ENCODE measurements at places on chromosomes 13 and 19.

DNA sequence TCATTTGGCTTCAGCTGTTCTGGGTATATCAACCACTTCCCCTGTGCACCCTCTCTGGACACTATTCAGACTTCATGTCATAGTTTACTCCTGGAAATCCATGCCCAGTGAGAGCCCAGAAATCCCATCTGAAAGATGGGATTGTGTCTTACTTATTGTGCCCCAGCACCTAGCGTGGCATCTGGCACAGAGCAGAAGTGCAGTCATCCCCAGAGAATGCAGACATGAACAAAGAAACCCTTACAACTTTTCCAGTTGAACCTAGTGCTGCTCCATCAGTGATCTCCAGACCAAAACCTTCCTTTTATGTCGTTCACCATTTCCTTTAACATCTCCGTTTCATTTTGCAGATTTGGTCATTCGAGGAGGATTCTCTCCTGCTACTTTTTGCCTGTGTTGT is 60.6 kb downstream of the MBNL2 start:
- no peak for DNase-seq

GRCh38 chr19:4183967-4184717 is 1.7 kb downstream of the ANKRD24 start:
- DNase-seq: no peak

DNA sequence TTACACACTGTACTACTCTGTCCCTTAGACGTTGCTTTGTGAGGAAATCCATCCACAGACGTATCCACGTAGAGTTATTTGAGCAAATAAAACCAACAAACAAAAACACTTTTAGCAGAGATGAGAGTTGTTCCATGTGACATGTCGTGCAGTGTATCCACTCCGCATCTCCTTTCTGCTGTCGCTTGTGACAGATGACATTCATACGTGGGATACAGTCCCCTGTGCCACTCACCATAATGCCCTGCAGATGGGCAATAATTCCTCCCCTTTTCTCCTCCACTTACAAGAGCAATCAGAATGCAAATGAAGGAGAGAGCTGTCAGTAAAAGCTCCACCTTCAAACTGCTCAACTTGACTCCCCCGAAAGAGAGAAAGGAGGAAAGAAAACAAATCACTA is 26.0 kb downstream of the IRS2 start:
- DNase-seq: no peak

GRCh38 chr19:2464389-2464788 is 7.6 kb upstream of the LMNB2 start:
- no peak for DNase-seq

DNA sequence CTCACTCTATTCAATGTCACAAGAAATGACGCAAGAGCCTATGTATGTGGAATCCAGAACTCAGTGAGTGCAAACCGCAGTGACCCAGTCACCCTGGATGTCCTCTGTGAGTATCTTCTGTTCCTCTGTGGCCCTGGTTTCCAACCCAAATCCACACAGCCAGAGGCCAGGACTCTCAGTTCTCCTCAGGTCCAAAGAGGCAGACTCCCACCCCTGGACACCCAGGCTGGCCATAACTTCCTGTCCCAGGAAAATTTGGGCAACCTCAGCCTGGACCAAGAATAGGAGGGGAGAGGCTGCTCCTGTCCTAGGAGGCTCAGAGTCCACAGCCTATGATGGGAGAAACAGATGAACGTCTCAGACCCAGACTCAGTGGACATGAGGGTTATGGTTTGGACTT is 11.7 kb downstream of the CEACAM5 start:
- no peak for DNase-seq

GRCh38 chr13:22648320-22648801 is 532.4 kb upstream of the SGCG start:
- no peak for DNase-seq

GRCh38 chr19:29878973-29879654 is 62.9 kb upstream of the URI1 start:
- DNase-seq: peak; percentile 30

DNA sequence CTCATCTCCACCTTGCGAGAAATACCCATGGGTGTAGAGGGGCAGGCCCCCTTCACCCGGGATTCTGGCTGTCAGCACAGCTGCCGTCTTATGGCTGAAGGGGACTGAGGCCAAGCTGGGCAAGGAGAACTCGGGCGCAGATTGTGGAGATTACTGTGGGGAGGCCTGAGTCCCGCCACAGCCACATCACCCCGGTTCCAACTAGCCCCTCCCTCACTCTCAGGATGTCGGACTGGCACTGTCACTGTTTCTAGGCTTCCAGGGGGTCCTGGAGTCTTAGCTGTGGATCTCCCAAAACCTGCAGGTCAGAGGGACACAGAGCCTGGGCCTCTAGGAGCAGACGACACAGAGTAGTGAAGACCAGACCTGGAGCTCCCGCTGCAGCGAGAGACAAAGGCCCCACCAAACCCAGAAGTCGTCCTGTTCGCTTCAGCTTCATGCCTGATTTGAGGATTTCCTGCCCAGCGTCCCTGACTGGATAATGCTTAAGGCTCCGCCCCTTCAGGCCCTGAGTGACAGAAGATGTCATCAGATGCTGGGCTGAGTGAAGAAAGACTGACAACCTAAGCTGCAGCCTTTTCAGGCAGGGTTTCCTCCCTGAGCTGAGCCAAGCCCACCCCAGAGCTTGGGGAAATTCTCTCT is 55.8 kb downstream of the ZNF93 start:
- DNase-seq: no peak

GRCh38 chr13:49063011-49063410 is 87.3 kb downstream of the FNDC3A start:
- no peak for DNase-seq

DNA sequence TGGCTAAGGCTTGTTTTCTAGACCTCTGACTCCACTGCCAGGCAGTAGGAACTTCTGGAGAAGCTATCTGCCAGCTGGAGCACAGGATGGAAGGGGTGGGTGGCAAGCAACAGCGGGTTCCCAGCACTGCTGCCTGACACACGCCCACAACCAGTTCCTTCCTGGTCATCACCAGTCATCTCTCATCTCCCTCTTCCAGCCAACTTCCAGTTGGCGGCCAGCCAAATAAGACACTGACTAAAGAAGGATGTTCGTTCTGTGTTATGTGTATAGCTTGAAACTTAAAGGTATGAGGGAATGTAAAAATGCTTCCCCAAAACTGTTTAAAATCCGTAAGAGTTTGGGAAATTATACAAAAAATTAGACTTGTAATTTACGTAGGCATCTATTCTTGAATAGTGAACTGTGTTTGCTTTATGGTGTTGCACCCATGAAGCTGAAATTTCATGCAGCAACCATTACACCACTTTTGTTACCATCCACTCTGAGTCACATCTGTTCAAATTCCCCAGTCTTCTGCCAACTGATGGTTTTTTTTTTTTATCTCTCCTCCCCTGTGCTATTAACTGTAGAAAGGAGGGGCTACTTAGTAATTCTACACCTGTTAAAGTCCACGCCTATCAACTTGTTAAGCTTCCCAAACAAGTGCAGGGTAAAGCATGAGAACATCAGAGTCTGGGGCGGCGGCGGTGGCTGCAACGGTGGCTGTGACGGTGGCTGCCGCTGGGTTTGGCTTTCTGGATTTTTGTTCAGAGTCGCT is 86.2 kb upstream of the FRY start:
- peak; percentile 88 for DNase-seq

DNA sequence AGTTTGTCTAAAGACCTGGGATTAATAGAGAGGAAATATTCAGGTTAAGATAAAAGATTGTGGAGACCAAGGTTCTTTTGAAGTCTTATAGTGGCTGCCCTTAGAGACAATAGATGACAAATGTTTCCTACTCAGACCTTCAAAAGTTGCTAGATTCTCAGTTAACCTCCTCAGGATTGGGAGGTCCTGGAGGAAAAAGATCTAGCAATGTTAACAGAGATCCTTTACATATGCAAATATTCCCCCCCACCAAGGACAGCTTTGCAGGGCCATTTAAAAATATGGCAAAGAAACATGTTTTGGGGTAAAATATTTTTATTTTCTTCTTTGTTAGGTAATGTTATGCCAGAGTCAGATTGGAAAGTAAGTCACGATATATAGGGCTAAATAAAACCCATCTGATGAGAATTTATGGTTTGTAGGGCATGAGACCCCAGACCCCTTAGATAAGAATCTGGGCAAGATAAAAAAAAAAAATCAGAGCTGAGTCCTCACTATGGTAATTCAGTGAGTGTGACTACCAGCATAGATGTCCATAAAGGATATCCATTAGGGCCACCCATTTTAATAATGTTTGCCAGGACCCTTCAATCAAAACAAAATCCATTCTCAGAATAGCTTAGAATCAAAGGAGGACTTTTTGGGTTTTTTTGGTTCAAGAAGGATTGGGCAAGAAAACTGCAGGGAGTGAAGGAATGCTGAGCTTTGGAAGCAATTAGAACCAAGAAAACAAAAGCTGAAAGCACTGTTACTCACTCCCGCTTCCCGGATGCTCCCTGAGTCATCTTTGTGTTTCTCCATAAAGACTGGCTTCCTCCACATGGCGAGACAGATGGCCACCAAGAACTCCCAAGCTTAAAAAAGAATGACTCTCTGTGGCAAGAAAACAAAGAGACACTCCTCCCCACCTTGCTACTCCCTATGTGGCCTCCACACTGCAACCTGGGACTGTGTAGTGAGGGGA is 28.2 kb downstream of the VSTM1 start:
- DNase-seq: no peak

DNA sequence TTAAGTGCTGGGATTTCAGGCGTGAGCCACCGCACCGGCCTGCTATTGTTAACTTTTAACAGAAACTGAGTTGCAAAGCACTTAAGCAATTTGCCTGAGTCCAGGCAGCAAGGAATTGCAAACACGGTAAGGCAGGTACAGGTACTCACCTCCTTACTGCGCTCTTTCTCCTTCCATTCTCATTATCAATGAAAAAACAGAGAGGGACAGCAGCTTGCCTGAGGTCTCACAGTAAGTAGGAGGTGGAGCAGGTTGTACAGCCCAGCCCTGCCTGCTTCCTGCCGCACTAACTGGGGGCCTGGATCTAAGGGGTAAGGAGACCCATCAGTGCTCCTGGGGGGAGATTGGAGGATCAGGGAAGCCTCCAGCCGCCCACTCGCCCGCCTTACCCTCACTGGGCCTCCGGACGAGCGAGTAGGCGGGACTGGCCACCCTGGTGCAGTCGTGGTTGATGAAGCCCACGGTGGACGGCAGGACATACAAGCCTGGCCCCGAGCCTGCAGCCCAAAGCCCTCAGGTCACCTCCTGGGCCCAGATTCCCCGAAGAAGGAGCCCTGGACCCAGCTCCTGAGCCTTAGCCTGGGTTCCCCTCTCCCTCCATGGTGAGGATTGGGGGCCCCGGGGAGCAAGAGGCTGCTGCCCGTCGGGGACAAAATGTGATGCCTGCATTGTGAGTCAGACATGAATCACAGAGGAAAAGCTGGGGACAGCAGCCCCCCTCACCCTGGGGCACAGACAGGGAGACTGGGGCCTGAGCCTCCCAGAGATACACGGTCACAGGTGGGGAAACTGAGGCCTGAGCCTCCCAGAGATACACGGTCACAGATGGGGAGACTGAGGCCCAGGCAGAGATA is 11.4 kb upstream of the SHC2 start:
- DNase-seq: no peak

- no peak for DNase-seq
Measured at GRCh38 chr13:110597041-110597689, 18.2 kb upstream of the NAXD start.

- no peak for DNase-seq
Measured at GRCh38 chr19:15252398-15253018, 20.3 kb upstream of the EPHX3 start.

- DNase-seq: no peak
Measured at GRCh38 chr19:30235946-30236345, 136.2 kb upstream of the ZNF536 start.

DNA sequence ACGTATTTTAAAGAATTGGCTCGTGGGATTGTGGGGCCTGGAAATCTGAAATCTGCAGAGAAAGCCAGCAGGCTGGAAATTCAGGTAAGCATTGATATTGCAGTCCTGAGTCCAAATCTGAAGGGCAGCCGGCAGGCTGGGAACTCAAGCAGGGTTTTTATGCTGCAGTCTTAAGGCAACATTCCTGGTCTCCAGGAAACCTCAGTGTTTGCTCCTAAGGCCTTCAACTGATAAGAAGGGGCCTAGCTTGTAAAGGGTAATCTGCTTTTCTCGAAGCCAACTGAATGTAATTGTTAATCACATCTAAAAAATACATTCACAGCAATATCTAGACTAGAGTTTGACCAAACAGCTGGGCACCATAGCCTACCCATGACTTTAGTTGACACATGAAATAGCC is 154.4 kb downstream of the EFNB2 start:
- DNase-seq: no peak

GRCh38 chr13:68232351-68233130 is 1002.4 kb upstream of the PCDH9 start:
- no peak for DNase-seq

- DNase-seq: no peak
Measured at GRCh38 chr19:29031216-29031615, 181.7 kb downstream of the UQCRFS1 start.

DNA sequence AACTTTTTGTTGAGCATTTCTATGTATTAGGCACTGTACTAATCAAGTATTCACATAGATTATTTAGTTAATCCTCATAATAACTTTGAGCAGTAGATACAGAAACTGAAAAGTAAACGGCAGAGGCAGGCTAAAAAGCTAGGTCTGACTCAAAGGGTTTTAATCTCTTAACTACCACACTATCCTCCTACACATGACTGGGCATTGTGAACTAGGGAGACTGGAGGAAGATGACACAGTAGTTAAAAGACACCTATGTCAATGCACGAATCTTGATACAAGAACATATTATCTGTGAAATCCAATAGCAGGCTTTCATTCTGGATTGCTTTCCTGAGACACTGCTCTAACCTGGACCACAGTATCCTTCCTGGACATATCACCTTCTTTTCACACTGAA is 36.3 kb downstream of the MICU2 start:
- no peak for DNase-seq
